ENCODE measurements at places on chromosomes 2 and 18. TPM values are rescaled to one million over a fixed set of nuclear protein-coding genes. Genes with fewer than 3 reads are reported as not detected.

YPEL5 gene
- total RNA-seq = 129 TPM

DNA sequence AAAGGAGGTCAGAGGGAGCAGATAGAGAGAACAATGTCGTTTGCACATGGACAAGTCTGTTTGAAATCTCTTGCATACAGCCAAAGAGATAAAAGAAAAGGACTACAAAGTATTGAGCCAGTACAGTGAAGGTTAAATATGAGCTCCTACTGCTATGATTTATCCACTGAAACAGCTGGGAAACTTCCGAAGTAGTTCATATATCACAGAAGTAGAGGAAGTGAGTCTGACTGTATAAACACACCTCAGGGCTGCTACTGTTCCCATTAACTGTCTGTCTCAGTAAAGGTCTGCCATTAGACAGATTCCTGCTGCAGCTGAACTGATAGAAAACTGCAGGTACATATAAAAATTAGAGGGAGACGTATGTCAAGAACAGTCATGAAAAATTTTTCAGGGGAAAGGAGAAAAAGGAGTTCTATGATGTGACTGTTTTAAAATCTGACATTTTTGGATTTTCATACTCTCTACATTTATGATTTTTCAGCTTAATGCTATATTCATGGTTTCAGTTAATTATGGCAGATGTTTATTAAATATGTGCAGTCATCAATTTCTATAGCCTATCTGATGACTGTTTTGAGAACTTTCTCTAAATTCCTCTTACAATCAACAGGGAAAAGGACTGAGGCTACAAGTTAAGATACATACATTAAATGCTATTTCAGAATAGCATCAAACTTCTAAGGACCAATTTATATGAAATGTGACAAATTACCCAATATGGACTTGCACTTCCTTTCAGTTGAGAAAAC lies 364.7 kb downstream of the ERBB4 start:
- no peak for DNase-seq

- no peak for DNase-seq
Measured at GRCh38 chr18:8657050-8657820, 48.0 kb downstream of the RAB12 start.

GRCh38 chr2:189698020-189698887 lies 23.8 kb downstream of the ANKAR start:
- DNase-seq = no peak

GRCh38 chr2:136909777-136910176 lies 144.4 kb downstream of the THSD7B start:
- no peak for DNase-seq

- no peak for DNase-seq
Measured at GRCh38 chr2:117723483-117723882, 91.0 kb upstream of the DDX18 start.

AMER3 gene
- total RNA-seq = not detected

DNA sequence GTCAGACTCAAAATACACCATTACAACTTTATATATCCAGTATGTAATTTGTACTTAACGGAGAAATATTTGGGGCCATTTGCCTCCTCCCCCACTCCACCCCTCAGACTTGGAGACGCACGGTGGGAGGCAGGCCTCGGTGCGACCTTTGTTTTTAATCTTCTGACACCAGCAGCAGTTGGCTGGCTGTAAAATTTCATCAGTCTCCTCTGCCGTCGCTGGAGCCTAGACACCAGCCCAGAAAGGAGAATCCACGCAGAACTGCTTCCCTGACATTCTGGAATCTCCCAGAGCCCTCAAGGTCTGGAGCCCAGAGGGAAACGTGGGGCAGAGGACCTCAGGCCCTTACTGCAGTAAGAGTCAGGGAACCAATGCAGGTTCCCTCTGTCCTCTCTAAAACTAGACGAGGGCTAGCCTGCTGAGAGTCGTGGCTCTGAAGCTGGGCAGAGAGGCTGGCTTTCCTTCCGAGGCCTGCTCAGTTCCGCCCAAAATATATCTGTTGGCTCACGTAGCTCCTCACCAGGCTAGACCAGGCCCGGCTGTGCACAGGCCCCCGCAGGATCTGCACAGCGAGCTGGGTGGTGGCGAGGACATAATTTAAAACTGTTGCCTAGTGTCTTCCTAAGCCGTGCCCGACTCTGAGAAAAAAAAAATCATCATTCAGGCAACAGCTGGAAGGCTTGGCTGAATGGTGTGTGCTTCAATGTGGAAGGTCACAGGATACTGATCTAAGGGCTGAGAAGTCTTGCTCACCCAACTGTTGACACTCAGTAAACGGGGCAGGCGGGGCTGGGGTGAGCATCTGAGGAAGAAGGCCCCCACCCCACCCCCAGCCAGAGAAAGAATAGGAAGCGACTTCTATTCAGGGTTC lies 40.4 kb downstream of the EN1 start:
- DNase-seq = no peak

SCTR gene
- total RNA-seq = not detected

- DNase-seq = no peak
Measured at GRCh38 chr18:11121443-11121849, 27.9 kb downstream of the PIEZO2 start.

- no peak for DNase-seq
Measured at GRCh38 chr2:29129586-29130281, 14.5 kb downstream of the CLIP4 start.

ERCC3 gene
- total RNA-seq = 35.5 TPM

Measured in suprapubic skin (tissue), 4 donors.